ENCODE measurements at places on chromosomes 12 and 14.

DNA sequence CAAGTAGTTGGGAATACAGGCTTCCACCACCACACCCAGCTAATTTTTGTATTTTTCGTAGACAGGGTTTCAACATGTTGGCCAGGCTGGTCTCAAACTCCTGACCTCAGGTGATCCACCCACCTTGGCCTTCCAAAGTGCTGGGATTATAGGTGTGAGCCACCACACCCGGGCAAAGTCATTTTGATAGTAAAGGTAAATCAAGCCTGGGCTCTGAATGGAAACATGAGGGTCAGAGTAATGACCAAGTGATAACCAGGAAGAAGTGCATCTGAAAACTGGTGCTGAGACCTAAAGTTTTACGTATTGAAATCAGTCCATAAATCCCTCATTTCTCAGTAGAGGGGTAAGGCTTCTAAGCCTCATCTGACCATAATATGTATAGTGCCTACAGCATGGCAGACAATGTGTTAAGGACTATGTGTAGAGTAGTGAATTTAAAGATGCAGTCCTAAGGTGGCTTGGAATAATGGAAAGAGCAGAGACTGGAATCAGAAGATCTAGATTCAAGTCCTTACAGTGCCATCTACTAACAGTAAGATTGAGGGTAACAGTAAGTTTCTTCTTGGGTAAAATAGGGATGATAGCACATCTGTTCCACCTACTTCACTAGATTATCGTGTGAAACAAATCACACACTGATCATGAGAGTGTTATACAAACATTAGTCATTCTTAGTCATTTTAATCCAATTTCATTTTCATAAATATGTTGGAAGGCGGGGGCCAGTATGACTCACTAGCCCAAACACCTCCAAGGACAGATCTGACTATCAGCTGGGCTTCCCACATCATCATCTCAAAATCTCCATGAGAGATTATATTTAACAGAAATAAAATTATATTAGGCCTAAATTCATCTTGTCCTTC lies 11.2 kb downstream of the MAP4K5 start:
- peak; percentile 77 for DNase-seq

DNA sequence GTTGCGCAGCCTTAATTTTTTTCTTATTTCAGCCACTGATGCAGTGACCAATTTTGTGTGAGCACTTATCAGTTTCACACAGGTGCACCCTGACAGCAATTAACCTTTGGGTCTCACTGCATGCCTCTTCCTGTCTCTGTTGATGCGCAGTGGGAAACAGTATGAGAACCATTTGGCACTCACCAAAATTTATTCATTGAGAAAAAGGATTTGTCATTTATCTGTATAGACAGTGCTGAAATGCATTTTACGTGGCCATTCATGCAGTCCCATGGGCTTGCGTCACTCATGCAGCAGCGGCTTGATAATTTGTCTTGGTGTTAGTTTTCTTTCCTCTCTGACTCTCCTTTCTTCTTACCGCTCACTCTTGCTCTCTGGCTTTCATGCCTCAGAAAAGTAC lies 157.5 kb downstream of the C12orf75 start:
- no peak for DNase-seq

GRCh38 chr12:87995581-87996178 lies 33.5 kb downstream of the C12orf50 start:
- peak; percentile 20 for DNase-seq

GRCh38 chr12:105060715-105061378 lies 23.4 kb downstream of the ALDH1L2 start:
- peak; percentile 53 for DNase-seq

DNA sequence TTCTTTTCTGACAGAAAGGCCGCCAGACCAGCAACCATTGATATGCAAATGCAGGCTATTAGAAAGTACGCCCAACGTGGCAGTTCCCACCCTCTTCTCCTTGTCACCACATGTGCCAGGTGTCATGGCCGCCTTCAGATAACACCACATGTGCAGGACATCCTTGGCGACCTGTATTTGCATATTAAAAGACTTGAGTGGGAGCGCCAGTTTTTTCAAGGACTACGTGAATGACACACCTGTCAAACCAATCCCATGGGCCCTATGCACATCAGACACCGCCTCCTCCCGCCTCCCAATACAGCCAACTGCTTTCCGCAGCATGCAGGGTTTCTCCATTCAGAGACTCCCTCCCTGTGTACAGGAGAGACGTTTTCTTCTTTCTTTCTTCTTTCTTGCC lies 318.6 kb upstream of the FAR2 start:
- no peak for DNase-seq

- peak; percentile 86 for DNase-seq
Measured at GRCh38 chr12:52949413-52950331, 754 bp downstream of the KRT18 start.

Data from epithelial cell of prostate (primary cell).